ENCODE measurements at places on chromosomes 2 and 18.

DNA sequence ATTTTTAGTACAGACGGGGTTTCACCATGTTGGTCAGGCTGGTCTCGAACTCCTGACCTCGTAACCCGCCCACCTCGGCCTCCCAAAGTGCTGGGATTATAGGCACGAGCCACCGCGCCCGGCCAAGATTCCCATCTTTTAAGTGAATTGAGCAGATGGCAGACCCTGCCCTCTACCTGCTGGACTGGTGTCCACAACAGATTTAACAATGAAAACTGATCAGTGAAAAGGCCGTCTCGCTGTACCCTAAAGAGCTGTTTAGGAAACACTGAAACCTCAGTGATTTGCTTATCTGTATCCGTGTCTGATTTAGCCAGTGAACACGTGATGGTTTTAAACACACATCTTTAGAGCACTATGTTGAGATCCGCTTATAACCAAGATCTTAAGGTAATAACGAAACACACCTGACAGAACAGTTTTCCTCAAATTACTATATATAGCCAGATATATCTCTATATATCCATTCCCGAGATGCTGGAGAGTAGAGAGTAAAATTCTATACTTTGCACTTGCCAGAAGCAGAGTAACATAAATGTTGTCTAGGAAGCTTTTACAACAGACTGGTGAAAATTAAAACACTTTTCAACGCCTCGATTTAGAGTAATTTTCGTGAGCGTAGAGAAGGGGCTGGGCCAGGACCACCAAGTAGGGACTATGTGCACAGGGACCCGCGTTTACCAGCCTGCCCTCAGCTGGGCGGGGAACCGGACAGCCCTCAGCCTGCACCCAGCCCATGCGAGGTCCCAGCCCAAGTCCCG lies 594 bp downstream of the FAM161A start:
- no peak for DNase-seq

GRCh38 chr2:105870062-105870461 lies 125.3 kb downstream of the NCK2 start:
- no peak for DNase-seq

DNA sequence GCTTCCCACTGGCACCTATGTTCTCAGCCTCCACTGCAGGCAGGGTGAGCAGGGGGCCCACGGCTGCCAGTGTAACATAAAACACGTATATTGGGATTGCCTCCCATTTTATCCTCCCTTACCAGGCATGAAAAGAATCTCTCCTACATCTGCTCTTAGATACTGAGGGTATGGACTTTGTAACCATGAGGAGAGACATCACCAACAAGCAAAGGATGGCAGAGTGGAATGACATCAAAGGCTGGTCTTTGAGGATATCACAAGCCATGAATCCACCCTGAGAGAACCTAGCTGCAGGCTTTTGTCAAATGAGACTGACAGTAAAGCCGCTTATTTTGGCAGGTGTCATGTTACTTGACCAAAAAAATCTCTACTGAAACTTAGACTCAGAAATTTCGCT lies 7.4 kb downstream of the NPHP1 start:
- no peak for DNase-seq

- DNase-seq = no peak
These were observed 177.8 kb downstream of the BCL2 start for GRCh38 chr18:63141778-63142176.

GRCh38 chr2:75614162-75614651 lies 32.4 kb upstream of the MRPL19 start:
- no peak for DNase-seq

- DNase-seq = no peak
These were observed 152.5 kb downstream of the CLIP4 start for GRCh38 chr2:29267720-29268119.

- DNase-seq = no peak
These were observed 45.8 kb upstream of the EML6 start for GRCh38 chr2:54677476-54678265.

GRCh38 chr2:71671895-71672825 lies 218.8 kb downstream of the DYSF start:
- DNase-seq = no peak

DNA sequence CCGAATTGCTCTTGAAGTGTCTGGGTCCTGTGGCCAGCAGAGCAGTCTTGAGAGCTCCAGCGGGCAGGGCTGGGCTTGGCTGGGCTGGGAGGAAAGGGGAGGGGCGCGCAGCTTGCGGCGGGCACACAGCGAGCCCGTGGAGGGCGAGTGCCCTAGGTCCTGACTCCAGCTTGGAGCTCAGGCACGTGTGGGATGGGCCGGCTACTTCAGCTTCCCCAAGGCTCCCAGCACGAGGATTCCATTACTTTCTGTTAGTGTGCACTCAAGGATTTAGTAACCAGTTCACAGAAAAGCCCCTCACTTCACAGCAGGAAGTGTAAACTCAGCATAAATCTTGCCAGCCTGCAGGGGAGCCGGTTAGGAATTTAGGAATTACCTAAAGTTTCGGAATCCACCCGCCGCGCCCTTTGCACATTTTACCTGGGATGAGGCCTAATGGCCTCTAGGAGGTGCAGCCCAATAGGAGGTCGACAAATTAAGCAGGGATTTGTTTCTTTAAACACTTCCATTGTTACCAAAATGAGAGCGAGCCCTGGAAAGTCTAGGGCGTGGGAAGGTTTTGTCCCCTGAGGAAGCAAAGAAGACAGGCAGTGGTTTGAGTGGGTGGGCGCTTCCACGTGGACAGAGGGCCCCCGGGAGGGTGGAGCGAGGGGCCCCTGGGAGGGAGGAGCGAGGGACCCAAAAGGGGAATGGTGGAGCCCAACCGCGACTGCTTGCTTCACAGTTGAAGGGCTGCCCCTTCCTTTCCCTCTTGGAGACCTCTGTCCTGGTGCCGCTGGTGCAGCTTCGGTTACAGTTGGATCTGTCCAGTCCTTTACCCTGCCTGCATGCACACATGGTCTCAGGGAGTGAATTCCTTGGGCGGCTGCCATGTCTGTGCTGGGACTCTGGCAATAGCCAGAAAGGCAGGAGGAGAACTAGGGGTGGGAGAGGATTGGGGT lies 93.3 kb downstream of the CTAGE1 start:
- DNase-seq = no peak

- no peak for DNase-seq
These were observed 370.9 kb upstream of the ZEB2 start for GRCh38 chr2:144890828-144891227.

Measured in stimulated activated CD4-positive, alpha-beta T cell treated with anti-CD3 and anti-CD28 coated beads, Interleukin-12 subunit alpha, Interleukin-12 subunit beta, amount 100 ng/mL, for 24 hours (primary cell).